NCI-H2081 treated with DMSO at 0.1 percent for 48 hours (cell line): ENCODE measurements at places on chromosomes 5 and 9.
A peak's percentile ranks its signal among the peaks of the same experiment; 100 is the strongest.

DNA sequence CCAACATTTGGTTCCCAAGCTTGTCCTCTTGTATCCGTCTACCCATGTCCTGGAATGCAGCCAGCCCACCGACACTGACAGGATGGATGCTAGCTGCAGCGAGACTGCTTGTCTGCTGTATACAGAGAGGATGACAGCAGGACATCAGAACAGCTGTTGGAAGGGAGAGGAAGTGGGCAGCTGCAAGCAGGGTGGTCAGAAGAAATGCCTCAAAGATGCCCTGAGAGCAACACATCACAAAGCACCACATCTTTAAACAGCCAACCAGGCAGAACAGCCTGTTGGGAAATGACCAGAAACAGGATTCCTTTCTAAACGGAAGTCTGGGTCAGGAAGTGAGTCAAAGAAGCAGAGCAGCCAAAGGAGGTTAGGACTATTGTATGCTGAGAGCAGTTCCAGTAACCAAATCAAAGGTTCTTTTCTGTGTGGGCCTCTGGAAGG lies 219.1 kb downstream of the NDUFS4 start:
- no peak for DNase-seq

DNA sequence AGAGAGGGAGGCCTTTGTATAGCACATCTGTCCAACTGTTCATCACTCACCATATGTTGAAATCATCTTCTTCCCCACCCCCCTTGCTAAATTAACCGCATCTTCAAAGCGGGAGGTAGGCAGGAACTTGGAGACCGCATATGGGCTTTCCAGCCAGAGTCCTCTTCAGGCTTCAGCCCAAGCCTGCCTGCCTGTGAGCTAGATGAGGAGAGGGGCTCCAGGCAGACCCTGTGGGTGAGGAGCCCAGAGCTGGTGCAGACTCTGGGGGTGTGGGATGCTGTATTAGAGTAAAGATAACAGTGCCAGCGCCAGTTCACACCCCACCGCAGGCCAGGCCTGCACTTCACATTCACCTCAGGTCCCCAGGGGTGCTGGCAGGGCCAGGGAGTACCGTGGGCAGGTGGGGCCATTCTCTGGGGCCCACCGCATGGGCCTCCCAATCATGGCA lies 16.2 kb downstream of the PRRC2B start:
- no peak for DNase-seq

DNA sequence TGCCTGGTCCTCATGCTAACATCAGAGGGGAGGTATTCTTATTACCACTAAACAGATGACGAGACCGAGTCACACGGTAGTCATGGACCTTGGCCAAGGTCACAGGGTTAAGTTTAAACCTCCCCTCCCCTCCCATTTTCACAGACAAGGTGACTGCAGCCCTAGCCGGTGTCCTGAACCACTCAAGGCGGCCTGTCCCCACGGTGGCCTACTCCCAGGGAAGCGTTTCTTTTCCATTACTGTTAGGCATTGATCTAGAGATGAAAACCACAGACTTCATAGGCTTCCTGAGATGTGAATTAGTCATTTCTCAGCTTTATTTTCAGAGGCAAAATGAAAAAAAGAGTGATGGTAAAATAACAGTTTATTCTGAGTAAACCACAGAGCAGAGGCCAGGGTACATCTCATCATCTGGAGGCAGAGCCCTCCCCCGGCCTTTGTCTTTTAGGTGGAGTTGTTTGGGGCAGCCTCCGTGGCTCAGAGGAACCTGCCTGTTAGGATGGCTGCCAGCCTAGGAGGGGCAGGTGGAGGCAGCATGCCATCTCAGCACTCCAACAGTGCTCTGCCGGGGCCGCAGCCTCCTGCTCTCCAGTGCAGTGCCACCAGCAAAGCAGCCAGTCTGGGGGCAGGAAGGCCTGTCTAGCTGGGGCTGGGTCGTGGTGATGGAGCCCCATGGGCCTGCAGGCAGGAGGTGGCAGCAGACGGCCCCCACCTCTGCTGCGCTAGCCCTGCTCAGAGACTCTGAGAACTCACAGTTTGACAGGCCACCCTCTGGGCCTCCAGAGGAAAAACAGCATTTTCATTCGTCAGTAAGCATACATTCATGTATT lies 71.2 kb downstream of the RAPGEF1 start:
- no peak for DNase-seq

DNA sequence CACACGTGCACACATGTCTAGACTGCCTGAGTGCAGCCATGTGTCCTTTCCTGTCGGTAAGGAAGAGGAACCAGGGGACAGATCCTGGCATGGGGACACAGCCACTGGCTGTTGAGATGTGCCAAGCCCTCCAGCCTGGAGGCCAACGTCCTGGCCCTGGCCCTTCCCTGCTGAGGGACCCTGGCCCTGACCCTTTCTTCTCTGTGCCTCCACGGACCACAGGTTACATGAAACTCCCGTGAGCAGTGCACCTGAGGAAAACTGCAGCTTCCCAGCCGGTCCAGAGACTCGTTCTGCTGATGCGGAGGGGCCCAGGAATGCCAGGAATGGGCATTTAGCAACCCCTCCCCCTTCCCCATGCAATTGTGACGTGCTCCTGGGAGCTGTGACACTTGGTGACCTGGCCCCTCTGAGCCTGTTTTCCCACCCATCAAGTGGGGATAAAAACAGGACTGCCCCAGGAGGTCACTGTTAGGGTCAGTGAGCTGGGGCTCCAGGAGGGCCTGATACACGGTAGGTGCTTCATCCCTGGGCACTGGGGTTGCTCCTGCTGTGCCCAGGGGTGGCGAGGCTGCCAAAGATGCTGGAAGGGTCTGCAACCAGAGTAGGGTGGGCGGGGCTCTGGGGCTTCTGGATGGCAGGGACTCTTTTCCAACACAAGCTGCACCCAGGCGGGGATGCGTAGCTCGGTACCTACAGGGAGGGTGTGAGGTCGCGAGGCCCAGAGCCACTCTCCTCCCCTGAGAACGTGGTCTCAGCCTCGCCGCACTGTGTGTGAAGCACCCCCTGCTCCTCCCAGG lies 151.5 kb downstream of the C9orf50 start:
- no peak for DNase-seq

- DNase-seq: no peak
Observed at GRCh38 chr9:87068177-87068840, 121.0 kb upstream of the GAS1 start.

GRCh38 chr5:64818245-64818644 lies 49.5 kb downstream of the CWC27 start:
- no peak for DNase-seq

- DNase-seq: no peak
Observed at GRCh38 chr5:113057557-113057984, 81.0 kb downstream of the DCP2 start.

- no peak for DNase-seq
Observed at GRCh38 chr9:128159522-128159783, 612 bp upstream of the BBLN start.

GRCh38 chr9:118711843-118712242 lies 657.4 kb downstream of the BRINP1 start:
- DNase-seq: no peak

DNA sequence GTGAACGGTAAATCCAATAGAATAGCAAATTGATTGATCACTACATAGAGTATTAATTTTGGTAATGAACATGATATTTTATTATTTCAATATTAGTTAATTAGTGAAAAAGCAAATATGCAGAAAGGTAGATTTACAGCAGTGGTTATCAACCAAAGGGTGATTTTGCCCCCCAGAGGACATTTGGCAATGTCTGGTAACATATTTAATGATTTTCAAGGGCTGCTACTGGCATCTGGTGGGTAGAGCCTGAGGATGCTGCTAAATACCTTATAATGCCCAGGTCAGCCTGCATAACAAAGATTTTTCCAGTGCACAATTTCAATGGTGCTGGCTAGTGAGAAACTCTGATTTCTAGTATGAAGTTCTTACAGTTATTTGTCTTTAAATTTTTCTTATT lies 1313.7 kb downstream of the PTPRD start:
- no peak for DNase-seq

DNA sequence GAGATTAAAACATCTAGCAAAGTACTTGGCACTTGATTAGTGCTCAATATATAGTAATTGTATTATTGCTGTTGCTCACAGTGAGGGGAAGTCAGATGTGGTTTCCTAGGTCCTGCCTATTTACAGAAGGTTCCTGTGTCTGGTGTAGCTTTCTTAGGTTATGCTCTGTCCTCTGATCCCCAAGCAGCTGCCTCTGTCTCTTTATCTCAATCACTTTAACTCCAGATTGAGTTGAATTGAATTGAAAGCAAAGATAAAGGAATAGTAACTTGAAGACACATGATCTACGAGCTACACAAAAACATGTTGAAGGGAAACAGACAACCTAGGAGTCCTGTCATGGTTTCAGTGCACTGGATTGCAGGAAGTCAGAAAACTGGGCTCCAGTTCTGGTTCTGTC lies 113.9 kb upstream of the ADAMTSL1 start:
- DNase-seq: no peak

GRCh38 chr9:120625222-120625621 lies 45.3 kb upstream of the CDK5RAP2 start:
- no peak for DNase-seq

GRCh38 chr5:56233230-56233629 lies at the start of gene ANKRD55:
Gene ANKRD55 (minus strand): TSS chr5:56233330. CDS start chr5:56232913, 417 bp downstream.
- peak; percentile 10 for DNase-seq

- DNase-seq: no peak
Observed at GRCh38 chr9:9920425-9921060, 692.3 kb downstream of the PTPRD start.

GRCh38 chr5:83917261-83917908 lies 196.7 kb upstream of the HAPLN1 start:
- no peak for DNase-seq

DNA sequence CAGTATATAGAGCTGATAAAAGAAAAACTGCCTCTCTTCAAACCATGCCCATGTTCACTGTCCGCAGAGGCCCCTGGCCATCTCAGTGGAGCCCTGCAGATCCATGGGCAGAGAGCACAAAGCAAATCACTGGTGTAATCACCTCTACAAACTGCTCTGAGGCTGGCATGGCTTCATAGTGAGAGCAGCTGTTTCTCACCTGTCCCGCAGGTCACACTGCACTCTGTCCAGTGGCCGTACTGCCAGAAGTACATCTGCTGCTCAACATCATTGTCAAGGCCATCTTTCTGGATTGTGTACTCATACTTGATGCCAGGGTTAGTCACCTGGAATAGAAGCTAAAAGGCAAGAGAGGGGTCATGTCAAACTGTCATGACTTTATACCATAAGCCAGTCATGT lies 173.3 kb downstream of the TARS1 start:
- DNase-seq: no peak

GRCh38 chr5:132704875-132705274 lies 31.1 kb downstream of the IL4 start:
- DNase-seq: no peak

- DNase-seq: no peak
Observed at GRCh38 chr5:105197531-105197930, 1634.9 kb upstream of the NUDT12 start.

GRCh38 chr9:15999422-16000339 lies 446.8 kb downstream of the CCDC171 start:
- DNase-seq: no peak

- peak; percentile 19 for DNase-seq
Observed at GRCh38 chr9:123475407-123475806, 119.4 kb downstream of the CRB2 start.

GRCh38 chr5:177409043-177409801 lies at the start of gene F12:
Gene F12 (minus strand): TSS chr5:177409564. CDS start chr5:177409527, 37 bp downstream.
- no peak for DNase-seq

GRCh38 chr5:157068785-157069184 lies 9.9 kb upstream of the HAVCR1 start:
- no peak for DNase-seq

DNA sequence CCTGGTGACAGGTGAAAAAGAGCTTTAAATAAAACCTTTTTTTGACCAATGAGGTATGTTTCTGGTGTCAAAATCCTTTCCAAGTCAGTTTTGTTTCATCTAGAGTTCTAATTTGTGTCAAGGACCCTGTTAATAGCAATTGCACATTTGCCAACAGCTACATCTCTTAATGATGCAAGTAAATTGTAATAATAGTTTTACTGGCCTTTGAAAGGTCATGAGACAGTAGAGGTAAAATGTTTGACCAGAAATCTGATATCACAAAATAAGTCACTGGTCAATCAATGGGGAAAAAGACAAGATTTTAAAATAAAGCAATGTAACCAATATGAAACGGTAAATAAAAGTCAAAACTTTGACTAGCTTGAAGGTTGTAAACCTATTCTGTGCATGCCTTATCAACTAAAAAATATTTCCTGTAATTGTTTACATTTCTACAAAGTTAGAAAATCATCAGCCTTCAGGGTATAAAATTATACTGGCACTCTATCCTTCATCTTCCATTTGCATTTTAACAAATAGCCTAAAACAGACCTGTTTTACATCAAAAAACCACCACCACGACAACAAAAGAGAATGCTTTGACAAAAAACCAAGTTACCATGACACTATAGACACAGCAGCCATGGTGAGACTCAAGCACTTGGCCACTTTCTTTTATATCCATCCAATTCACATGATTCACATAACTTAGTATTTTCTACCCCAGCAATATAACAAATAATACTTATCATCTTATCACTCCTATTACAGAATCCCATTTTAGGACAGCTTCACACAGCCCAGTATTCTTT lies 3.0 kb downstream of the NADK2 start:
- DNase-seq: no peak

- DNase-seq: no peak
Observed at GRCh38 chr9:87671925-87672324, 54.0 kb upstream of the CTSL start.

- DNase-seq: no peak
Observed at GRCh38 chr5:55350754-55351153, 43.0 kb downstream of the MTREX start.

- no peak for DNase-seq
Observed at GRCh38 chr9:117656002-117656401, 48.2 kb upstream of the TLR4 start.

GRCh38 chr5:132635873-132636272 lies 22.1 kb upstream of the IL13 start:
- DNase-seq: no peak

- no peak for DNase-seq
Observed at GRCh38 chr9:10251490-10251889, 361.3 kb downstream of the PTPRD start.

GRCh38 chr9:21121595-21122251 lies 19.9 kb downstream of the IFNW1 start:
- DNase-seq: no peak

DNA sequence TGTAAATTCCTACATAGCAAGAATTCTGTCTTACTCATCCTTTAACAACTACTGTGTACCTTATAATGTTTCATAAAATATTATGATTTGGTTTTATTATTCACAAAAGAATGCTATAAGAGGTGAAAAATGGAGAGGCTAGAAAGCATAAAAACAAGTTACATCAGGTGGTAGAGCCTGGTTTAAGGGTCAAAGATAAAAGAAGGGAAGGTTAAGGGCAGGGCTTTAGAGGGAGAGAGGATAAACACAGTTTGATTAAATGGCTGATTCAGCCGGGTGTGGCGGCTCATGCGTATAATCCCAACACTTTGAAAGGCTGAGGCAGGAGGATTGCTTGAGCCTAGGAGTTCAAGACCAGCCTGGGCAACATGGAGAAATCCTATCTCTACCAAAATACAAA lies 40.4 kb upstream of the HSPB3 start:
- no peak for DNase-seq
